ENCODE measurements at places on chromosomes 6 and 20.

DNA sequence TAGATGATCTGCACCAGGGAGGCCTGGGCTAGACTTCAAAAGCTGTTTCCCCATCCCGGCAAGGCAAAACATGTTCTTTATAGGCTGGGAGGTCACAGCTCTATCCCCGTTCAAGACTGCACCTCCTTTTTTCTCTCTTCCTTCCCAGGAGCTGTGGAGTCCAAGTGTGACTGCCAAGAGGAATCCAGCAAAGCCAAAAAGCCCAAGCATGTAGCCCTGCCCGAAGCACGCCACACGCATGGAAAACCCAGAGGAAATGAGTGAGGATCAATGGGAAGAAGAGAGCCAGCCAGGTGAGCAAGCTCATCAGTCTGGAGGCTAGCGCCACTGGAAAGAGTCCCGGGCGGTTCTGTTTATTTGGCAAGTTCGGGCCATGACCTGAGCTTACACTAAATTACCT, 240.4 kb downstream of the PRL start:
- no peak for DNase-seq

- no peak for DNase-seq
Observed at GRCh38 chr6:13987400-13987865, 62.7 kb downstream of the RNF182 start.

GRCh38 chr6:54579011-54579410, 267.6 kb upstream of the FAM83B start:
- DNase-seq: no peak

DNA sequence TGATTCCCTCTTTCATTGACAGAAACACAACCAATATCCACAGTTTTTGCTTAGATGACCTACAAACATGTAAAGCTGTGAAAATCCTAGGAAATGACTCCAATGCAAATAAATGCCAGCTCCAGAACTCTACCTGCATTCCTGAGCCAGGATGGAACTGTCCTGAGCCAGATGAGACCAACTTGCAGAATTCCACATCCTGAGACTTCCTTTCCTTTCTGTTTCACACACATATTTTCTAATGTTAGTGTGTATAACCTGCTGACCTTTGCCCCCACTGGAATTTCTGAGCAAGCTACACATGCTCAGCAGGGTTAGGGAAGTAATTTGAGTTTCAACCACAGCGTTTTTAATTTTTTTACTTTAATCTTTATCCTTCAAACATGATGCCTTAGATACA, 69.6 kb upstream of the ADGRF1 start:
- no peak for DNase-seq

- DNase-seq: no peak
Observed at GRCh38 chr6:147546501-147547368, 38.2 kb downstream of the SAMD5 start.

DNA sequence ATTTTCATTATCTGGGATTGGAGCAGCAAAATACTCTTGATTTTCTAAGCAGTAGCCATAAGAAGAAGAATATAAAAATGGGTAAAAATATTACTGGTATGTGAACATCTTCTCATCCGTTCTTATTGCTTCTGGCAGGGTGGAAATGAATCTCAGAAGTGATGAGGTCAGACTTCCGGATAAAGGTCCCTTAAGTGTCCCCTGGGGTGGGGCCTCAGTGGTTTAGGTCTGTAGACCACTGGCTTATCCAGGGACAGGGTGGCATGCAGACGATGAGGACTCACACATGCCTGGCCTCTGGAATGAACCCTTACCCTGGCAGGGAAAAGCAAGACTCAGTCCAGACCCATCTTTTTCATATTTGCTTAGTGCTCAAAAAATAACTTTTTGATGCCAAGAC, 143.3 kb downstream of the UST start:
- no peak for DNase-seq

- DNase-seq: no peak
Observed at GRCh38 chr6:157270308-157270707, 53.0 kb downstream of the TMEM242 start.
